ENCODE measurements at places on chromosomes 3 and 15. TPM values are rescaled to one million over a fixed set of nuclear protein-coding genes. Genes with fewer than 3 reads are reported as not detected.

DNA sequence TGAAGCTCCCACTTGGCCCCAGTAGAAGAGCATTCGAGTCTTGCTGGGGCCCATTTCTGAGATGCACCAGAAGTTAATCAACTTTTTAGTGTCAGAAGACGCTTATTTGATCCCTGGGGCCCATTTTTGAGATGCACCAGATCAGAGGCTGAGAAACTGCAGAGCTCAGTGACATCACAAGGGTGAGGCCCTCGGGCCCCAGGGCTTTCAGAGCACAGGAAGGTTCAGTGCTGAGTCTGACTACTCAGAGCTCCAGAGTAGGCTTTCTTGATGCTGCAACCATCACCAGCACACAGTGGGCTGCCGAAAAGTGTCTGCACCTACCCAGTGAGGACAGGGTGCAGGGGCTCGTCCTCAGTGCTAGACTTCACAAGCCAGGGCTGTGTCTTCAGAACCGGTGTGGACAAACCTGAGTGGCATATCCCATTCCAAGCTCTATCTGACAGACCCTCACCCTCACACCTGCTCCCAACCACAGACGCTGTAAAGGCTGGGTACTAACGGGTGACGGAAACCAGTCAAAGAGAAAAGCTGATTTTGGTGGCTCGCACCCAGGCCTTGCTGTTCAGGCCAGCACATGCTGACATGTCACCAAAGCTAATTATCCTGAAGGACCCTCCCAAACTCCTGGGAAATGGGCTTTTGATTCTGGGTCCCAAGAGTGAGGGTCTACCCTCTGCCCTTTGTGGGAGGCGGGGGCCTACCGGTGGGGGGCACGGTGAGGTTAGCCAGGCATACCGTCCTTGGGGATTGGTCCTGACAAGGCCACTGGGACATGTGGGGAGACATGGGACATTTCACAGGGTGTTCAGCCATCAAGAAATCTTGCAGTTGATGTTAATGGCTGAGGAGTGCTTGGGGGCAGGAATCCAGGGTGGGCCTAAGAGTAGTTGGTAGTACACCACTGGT lies 83.0 kb downstream of the PDCD6IP start:
- no peak for DNase-seq

DNA sequence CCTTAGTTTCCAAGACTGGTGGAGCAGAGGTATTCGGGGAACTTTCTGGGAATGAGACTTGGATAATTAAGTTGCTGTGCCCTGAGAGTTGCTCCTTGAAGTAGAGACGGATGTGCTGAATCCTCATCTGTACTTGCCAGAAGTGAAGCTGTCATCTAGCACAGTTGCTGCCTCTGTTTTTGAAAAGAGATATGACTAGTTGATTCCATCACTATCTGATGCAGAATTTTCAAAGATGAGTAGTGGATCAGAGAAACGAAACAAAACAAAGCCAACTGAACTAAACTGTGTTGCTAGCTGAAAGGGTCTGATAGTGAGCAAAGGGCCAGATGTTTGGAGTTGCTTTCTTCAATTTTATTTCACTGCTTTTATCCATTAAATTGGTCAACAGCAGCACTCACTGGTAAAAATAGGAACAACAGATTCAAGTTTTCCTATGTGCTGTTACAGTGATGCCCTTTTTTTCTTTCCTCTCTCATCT lies 52.7 kb downstream of the MITF start:
- no peak for DNase-seq

GRCh38 chr3:14413381-14414071 lies 11.1 kb downstream of the SLC6A6 start:
- DNase-seq: no peak

The PRKCI gene
- total RNA-seq: 39.2 TPM

Data from dorsolateral prefrontal cortex (tissue), 122 donors.